ENCODE measurements at places on chromosomes 5 and 9.

DNA sequence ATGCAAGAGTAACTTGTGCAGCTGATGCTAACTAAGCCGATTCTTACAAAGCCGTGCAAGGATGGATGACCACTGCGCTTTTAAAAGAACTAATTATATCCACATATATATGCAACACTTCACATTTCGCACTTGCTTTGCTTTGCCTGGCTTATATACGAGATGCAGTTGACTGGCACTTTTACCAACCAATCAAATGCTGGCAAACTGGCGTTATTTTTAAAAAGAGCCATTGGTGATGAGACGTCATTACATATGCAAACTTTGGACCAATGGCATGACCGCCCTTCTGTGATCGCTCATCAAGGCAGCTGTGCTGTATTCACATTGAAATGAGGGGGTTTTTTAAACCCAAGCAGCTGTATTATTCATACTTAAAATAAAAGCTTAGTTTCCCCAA, 1147.7 kb upstream of the WWC1 start:
- no peak for DNase-seq

GRCh38 chr5:90994796-90995195, 388.3 kb downstream of the ARRDC3 start:
- DNase-seq = no peak

GRCh38 chr9:113520109-113520642, 56.6 kb downstream of the RGS3 start:
- DNase-seq = peak; percentile 49

DNA sequence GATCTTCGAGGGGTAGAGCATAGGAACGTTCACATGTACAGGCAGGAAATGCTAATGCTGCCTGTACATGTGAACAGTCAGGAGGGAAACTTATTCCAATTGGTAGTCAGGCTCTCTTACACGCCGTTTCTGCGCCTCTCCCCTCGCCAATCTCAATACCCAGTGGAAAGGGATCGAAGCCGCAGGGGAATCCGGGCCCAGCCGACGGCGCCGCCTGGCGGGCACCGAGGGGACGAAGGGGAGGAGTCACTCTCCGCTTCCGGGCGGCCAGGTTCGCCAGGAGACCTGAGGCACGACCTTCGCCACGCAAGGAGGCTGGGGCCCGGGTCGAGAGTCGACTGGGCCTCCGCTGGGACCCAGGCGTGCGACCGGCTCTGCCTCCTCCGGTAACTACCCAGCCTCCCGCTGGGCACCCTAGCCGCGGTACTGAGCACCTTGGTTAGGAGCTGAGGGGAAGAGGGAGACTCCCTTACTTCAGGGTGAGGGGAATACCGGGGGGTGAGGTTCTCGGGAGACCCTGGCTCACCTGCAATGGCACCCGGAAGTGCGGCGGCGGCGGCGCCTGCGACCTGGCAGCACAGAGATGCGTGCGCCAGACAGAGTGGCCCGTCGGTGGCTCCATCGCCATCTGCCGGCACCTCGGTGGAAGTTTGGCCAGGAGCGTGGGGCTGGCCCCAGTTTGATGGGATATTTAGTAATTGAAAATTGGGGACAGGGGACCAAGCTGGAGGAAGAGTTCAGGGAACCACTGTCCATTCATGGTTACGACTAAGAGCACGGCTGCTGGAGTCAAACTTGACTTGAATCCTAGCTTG, at the start of gene PIGO:
TSS of gene PIGO (minus strand) at position 557 of the 815 bp plus-strand sequence. CDS start 1,026 bp downstream, outside the sequence.
- DNase-seq = peak; percentile 79

- no peak for DNase-seq
Observed at GRCh38 chr9:4774209-4774608, 18.5 kb upstream of the RCL1 start.

GRCh38 chr5:79686799-79687198, 2.8 kb upstream of the CMYA5 start:
- no peak for DNase-seq

GRCh38 chr9:468766-469426, 254.2 kb downstream of the DOCK8 start:
- no peak for DNase-seq

- DNase-seq = no peak
Observed at GRCh38 chr5:113343343-113343742, 91.4 kb downstream of the TSSK1B start.

GRCh38 chr5:39497322-39497721, 72.5 kb upstream of the DAB2 start:
- DNase-seq = no peak

DNA sequence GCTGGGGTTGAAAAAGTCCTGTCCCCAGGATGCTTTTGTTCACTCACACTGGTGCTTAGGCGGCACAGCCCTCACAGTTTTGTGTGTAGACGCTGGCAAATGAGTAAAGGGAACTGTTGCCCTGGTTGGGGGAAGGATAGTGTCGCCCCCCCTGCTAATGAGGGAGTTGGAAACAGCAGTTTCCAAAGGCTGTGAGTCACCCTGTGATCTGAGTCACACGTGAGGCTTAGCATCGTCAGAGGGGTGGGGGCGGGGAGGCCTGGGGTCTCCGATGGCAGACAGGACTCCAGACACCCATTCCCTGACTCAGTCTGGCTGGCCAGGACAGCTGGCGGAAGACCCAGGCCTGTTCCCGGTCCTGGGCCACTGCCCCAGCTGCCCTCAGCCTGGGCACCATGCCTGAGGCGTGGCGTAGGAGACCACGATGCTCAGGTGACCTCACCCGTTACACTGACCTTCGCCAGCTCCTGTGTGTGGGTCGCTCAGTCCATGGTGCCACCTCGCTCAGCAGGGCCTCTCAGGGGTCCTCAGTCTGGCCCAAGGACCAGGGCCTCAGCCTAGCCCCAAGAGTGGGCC, 2.9 kb downstream of the DNAJB5 start:
- peak; percentile 50 for DNase-seq

DNA sequence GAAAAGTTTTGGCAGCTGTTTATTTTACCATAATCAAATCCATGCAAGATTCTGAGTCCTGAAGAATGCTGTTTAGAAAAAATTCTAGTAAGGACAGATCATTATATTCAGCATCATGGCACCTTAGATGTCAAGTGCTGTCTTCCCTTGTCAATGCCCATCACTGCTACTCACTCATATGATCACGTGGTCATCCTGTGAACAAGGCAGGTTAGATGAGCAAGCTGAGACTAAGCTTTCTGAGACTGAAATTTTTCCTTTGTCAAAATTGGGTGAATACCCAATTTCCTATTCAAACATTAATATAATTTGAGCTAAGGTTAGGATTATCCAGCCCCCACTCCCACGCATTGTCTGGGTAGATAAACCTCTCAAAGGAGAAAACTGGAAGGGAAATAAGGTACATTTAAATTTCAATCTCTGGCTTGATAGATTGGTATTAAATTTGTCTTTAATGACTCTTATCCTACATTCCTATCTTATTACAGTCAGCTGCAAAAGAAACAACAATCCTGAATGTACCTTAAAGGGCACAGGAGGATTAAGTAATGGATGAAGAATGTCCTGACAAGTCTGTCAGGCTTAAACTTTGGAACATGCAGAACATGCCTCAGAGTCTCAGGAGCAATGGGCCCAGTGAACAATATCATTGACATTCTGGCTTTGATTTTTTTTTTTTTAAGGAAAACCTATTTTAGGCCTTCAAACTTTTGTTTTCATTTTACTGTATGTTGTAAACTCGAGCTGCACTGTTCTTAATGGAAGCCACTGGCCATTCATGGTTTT, 148.7 kb upstream of the RANBP3L start:
- DNase-seq = no peak

- DNase-seq = no peak
Observed at GRCh38 chr9:130806327-130806716, 28.7 kb upstream of the ABL1 start.

DNA sequence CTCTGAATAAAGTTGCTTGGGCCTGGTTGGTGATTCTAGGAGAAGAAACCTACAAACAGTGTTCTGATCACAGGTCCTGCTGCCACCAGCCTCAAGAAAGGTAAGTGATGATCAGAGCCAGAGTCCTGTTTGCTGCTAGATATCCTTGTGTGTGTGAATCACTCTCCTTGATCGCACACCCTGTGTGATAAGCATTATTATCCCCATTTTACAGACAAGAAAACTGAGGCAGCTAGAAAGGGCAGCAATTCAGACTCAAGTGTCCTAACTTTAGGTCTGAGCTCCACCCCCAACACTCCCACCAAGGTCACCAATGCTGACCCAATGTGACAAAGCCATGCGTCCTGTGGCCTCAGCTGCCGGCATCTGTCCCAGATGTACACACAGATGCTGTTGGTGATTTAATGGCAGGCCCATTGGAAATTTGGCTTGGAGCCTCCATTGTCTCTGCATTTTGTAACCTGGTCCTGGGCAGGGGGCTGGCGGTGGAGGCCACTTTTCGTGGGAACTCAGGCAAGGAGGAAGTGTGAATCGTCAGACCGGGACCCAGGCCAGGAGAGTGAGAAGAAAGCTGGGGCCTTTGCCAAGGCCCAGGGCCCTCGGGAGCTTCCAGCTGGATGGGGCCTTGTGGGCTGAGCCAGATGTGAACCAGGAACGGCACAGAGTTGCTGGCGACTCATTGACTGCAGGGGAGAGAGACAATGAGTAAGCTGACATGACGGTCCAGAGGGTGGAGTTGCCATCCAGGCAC, 29.8 kb upstream of the GGTA1 start:
- no peak for DNase-seq

DNA sequence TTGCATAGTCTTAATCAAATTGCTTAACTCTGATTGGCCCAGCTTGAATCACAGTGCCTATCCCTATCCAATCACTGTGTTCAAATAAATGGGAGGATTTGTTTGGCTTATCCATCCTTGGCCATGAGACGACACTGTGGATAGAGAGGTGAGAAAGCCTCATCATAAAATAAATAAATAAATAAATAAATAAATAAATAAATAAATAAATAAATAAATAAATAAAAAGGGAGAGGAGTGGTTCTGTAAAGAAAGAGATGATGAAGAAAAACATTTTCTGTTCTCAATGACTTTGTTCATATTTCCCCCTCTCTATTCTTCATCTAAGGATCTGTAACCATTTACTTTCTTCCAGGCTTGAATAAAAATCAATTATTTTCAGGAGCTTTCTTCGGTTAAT, 74.7 kb downstream of the PTPRD start:
- DNase-seq = no peak

- no peak for DNase-seq
Observed at GRCh38 chr9:32663741-32664140, 28.3 kb upstream of the TAF1L start.

- no peak for DNase-seq
Observed at GRCh38 chr5:172710676-172711075, 60.3 kb downstream of the DUSP1 start.

DNA sequence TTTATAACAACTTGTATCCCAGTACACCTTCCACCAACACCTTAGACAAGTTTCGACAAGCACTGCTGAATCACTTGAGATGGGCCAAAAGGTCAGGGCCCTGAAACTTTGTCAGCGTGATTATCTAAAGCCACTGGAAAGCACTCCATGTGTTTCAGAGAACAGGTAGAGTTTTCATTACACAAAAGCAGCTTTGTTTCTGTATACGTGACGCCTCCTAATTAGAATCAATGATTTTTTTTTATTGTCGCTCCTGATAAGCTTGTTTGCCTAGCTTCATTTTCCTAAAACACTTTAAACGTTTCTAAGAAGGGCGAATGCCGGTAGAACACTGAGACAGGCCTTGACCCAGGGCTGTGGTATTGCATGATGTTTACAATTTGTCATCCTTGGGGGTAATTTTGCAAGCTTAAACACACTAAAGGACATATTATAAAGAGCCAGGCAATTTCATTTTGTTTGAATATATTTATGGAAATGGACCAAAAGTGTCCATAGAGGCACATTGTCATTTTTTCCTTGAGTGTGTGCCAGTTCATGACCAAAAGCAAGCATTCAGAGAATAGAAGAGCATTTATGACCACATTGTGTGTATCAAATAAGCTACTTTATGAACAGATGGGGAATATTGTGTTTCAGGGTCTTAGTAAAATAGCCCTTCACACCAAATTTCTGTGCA, 193.6 kb downstream of the GLIS3 start:
- no peak for DNase-seq

DNA sequence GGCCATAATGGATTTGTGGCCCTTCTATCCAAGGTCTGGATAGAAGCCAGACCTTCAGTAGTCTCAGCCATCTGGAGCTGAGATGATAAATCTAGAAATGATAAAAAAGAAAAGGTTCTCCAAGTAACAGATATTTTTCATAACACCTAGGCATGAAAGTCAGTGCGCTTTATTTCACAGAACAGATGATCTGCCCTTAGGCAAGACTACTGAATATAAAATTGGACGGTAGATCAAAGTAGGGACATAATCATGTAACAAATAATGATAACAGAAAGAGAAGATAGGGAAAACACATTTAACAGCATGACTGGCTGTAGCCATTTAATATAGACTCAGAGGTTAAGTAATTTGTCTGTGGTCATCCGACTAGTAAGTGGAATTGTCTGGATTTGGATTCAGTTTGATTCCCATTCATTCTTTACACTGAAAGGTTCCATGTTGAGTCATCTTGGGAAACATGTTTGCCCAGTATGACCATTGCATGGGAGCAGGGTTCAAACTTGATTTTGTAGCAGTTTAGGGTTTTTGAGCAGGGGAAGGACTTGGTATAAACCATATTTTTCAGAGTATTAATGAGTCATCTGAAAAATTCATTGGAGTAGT, 4.1 kb upstream of the CAVIN4 start:
- no peak for DNase-seq

GRCh38 chr9:12880406-12881015, 105.7 kb downstream of the LURAP1L start:
- no peak for DNase-seq

DNA sequence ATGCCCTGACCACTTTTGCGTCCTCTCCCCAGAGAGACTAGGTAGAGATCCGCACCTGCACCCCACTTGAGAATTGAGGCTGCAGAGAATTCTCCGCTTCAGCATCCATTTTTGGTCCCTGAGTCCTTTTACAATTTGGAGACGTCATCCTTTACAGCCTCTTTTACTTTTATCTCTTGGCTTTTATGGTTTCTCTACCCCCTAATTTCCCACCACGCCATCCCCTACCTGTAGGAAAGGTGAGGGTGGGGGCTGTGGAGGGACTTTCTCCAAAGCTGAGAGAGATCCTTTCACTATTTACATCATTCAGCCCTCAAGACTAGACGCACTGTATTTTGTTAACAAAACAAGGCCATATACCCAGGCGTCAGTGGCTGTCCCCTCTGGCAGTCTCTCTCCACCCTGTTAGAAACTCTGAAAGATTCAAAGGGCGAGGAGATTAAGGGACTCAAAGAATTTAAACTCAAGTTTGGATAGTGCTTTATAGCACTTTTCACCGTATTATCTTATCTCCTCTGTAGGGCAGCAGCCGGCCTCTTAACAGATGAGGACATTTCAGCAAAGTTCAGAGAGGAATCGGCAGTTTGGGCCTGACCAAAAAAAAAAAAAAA, 1.7 kb downstream of the MSX2 start:
- no peak for DNase-seq

GRCh38 chr9:132776891-132777290, 101.2 kb downstream of the AK8 start:
- no peak for DNase-seq

DNA sequence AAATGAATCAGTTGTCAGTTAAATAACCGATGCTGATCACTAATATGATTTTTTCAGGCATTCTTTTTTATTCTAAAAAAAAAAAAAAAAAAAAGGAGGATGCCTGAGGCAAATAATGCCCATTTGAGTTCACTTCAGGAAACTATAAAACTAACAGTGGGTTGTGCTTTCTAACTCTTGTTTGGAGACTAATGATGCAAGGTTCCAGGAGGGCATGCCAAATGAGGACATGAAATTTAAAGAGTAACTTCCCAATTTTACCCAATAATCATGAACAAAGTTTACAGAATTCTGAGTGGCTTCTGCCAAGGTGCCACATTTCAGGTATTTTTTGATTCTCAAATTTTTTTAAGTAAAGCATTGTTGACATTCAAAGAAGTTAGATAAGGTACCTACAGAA, 41.0 kb downstream of the CEP120 start:
- no peak for DNase-seq

Measured in stimulated activated CD8-positive, alpha-beta memory T cell treated with anti-CD3 and anti-CD28 coated beads, Interleukin-12 subunit alpha, Interleukin-12 subunit beta, amount 100 ng/mL, for 4 hours (primary cell).